ENCODE measurements at places on chromosomes 2 and 18.

- H3K27ac ChIP-seq = no peak overlapping the region
- no peak overlapping the region for H3K4me3 ChIP-seq
- no peaks in the 10 kb centered on the region for H3K27me3 ChIP-seq
- no peak for DNase-seq
- H3K36me3 ChIP-seq = no peaks in the 10 kb centered on the region
Observed at GRCh38 chr2:108958002-108958401, 31.0 kb downstream of the EDAR start.

- H3K4me3 ChIP-seq = no peak overlapping the region
- H3K36me3 ChIP-seq = no peaks in the 10 kb centered on the region
- no peaks in the 10 kb centered on the region for H3K4me1 ChIP-seq
- DNase-seq = no peak
Observed at GRCh38 chr2:161681046-161681445, 56.8 kb downstream of the SLC4A10 start.

GRCh38 chr2:150612957-150613710 lies 125.7 kb upstream of the RND3 start:
- no peaks in the 10 kb centered on the region for H3K27me3 ChIP-seq
- DNase-seq = no peak
- H3K4me3 ChIP-seq = no peak overlapping the region

DNA sequence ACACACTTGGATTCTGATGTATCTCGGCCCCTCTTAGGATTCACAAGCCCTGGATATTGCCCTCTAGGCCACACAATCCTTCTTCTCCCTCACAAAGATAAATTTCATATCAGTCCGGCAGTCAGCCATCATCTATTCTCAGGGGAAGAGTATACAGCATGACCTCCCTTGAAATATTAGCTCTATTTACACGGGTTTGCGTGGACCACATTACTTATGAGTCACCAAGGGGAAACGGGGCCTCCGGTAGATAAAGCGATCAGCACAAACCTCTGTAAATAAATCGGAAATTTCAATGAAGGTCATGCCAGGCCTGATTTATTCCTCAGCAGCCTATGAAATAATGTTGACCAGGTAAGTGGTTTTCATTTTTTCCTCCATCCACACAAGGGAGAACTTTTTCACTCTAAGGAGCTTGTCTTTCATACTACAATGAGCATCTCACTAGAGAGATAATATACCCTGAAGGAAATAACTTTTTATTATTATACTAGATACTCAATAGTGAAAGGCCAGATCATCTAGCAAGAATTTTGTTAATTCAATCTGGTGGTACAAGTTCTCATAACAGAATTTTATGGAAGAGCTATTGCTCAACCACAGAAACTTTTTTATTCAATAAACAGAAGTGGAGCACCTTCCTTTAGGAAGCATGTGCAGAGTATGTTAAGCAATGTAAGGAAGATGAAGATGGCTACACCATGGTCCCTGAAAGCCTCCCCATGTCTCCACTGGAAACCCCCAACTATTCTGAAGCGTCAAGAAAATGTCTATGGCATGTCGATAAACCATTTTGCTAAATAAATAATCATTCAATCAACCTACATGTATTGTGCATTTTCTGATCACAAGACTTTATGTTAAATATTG lies 125.2 kb upstream of the PIK3C3 start:
- H3K27me3 ChIP-seq = no peaks in the 10 kb centered on the region
- H3K4me1 ChIP-seq = no peaks in the 10 kb centered on the region
- no peak for DNase-seq
- H3K4me3 ChIP-seq = no peak overlapping the region
- no peak overlapping the region for H3K27ac ChIP-seq

GRCh38 chr18:3411854-3412268 lies 38.1 kb upstream of the TGIF1 start:
- H3K27ac ChIP-seq = no peak overlapping the region
- H3K27me3 ChIP-seq = no peaks in the 10 kb centered on the region
- H3K4me3 ChIP-seq = peak overlapping the region; percentile 31
- no peaks in the 10 kb centered on the region for H3K4me1 ChIP-seq
- peak; percentile 39 for DNase-seq
- H3K36me3 ChIP-seq = no peaks in the 10 kb centered on the region

DNA sequence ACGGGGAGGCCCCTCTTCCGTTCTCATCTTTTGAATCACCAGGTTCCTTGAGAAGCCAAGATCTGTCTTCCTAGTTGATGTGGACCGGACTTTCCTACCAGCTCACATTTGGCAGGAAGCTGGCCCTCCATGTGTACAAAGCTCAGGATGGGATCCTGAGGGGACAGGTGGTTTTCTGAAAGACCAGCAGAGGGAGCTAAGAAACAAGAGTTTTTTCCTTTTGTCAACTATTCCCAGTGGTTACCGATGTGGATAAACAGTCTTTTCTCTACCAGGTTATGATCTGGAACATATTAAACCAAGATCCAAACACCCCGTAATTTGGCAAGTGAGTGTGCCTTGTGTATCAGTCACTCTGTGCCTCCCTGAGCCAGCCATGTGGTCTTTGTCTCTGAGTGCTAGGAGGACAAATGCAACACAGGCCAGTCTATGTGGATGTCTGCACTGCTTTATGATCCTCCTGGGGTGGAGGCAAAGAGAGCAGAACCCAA lies 25.1 kb upstream of the ARHGAP25 start:
- no peak overlapping the region for H3K4me3 ChIP-seq
- DNase-seq = peak; percentile 25
- H3K36me3 ChIP-seq = no peaks in the 10 kb centered on the region
- H3K4me1 ChIP-seq = no peaks in the 10 kb centered on the region

DNA sequence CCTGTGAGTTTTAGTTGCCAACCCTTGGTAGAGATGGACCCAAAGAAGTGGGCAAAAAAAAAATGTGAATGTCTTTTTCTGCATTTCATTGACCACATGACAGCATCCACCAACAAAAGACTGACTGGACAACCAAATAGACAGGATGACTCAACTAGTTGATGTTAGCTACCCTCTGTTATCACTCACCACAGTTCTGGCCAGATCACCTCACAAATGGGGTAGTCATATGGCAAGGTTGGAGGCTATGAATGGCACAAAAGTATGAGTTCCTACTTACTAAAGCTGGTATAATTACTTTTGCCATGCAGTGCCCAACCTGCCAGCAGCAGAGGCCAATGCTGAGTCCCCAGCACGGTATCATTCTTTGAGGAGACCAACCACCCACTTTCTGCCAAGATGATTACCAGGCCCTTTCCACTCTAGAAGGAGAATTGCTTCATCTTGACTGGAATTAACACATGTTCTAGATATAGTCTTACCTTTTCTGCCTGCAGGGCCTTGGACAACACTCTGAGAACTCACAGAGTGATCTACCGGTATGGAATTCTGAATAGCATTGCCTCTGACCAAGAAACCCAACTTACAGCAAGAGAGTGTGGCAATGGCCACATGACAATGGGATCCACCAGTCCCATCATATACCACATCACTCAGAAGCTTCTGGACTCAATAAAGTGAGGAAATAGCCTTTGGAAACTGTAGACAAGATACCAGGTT lies 20.1 kb upstream of the TCF7L1 start:
- no peaks in the 10 kb centered on the region for H3K4me1 ChIP-seq
- no peaks in the 10 kb centered on the region for H3K27me3 ChIP-seq
- no peak for DNase-seq

DNA sequence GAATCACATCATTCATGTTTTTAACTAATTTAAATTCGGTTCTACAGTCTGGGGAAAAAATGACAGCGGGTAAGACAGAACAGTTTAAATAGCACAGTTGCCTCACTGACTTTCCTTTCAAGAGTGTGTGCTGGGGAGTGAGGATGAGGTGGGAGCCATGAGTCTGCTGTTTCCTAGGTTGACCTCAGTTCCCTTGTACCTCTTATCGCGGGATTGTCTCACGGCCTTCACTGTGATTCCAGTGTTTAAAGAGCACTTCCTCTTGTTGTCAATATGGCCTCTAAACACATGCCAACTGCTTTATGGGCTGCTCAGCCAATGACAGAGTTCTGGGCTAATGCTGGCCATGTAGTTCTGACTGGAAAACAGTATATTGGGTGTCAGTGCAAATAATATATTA lies 41.6 kb upstream of the ALMS1 start:
- H3K4me1 ChIP-seq = no peaks in the 10 kb centered on the region
- no peaks in the 10 kb centered on the region for H3K27me3 ChIP-seq
- H3K27ac ChIP-seq = no peak overlapping the region
- no peak for DNase-seq

- H3K4me1 ChIP-seq = no peaks in the 10 kb centered on the region
- no peaks in the 10 kb centered on the region for H3K27me3 ChIP-seq
- H3K27ac ChIP-seq = no peak overlapping the region
- H3K4me3 ChIP-seq = no peak overlapping the region
- DNase-seq = no peak
Observed at GRCh38 chr2:55391615-55392242, 27.9 kb downstream of the CCDC88A start.

DNA sequence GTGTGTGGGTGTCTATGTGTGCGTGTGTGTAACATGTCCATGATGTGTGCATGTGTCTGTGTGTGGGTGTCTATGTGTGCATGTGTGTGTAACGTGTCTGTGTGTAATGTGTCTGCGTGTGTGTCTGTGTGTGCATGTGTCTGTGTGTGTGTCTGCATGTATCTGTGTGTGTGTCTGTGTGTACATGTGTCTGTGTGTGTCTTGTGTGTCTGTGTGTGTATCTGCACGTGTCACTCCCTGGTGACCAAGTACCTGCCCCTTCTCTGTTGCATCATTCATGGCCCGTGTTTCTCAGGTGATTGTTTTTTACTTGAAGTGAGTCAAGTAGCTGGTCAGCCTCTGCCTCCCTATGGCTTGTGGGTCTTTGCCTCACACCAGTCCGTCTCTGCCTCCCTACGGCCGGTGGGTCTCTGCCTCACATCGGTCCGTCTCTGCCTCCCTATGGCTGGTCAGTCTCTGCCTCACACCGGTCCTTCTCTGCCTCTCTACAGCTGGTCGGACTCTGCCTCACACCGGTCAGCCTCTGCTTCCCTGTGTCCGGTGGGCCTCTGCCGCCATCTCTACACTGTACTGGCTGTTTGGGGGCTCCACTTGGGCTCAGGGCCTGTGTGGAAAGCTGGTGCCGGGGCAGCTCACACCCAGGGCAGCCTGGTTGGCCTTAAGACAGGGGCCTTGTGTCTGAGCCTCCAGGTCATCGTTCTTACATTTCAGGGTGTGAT lies 31.6 kb downstream of the KCNG2 start:
- no peak overlapping the region for H3K4me3 ChIP-seq
- no peak overlapping the region for H3K27ac ChIP-seq
- no peaks in the 10 kb centered on the region for H3K36me3 ChIP-seq

DNA sequence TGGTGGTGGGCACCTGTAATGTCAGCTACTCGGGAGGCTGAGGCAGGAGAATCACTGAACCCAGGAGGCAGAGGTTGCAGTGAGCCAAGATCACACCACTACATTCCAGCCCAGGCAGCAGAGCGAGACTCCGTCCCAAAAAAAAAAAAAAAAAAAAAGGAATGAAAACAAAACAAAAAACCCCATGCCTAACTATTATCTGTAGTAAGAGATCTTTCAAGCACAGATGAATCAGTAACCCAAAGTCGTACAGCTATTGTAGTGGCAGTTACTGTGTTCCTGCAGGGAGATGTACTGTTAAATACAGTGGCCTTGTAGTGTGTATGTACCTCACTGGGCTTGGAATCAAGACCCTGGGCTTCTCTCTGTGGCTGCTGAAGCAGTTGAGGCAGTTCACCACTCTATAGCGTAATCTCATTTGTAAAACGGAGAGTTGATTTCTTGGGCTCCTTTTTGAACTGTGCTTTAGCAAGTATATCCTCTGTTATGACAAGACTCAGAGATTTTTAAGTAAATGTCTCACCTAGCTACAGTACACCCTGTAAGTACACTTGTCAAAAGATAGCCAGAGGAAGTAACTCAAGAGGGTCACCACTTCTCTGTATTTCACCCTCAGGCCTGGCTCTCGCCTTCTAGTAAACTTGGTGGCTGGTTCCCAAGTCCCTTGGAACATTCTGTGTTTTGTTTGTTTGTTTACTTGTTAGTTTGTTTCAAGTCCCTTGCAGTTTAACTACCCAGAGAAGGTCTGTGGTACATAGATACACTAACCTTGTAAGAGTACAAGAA lies 109.6 kb upstream of the FOSL2 start:
- H3K4me1 ChIP-seq = peaks cover 7% of the 10 kb centered on the region
- H3K27me3 ChIP-seq = no peaks in the 10 kb centered on the region
- H3K36me3 ChIP-seq = no peaks in the 10 kb centered on the region
- no peak for DNase-seq
- H3K4me3 ChIP-seq = no peak overlapping the region

DNA sequence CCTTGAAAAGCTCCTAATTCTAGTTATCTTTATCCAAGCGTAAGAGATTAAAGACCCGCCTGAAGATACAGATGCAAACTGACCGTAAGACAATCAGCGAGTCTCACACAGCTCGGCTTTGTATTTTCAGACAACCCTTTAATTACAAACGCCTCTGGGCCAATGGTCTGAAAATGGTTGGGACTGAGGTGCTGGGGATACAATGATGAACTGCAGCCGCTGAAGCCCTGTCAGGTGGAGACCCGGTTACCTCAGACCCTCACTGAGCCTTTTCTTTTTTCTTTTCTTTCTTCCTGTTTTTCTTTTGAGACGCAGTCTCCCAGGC lies 715 bp upstream of the CFAP36 start:
- H3K36me3 ChIP-seq = no peaks in the 10 kb centered on the region
- no peaks in the 10 kb centered on the region for H3K27me3 ChIP-seq
- peaks cover 3% of the 10 kb centered on the region for H3K4me1 ChIP-seq

- H3K4me1 ChIP-seq = no peaks in the 10 kb centered on the region
- no peak overlapping the region for H3K4me3 ChIP-seq
- H3K27ac ChIP-seq = no peak overlapping the region
- H3K27me3 ChIP-seq = no peaks in the 10 kb centered on the region
Observed at GRCh38 chr2:41042343-41042742, 590.5 kb upstream of the SLC8A1 start.

GRCh38 chr18:56913941-56914340 lies 232.9 kb upstream of the BOD1L2 start:
- DNase-seq = no peak
- H3K27me3 ChIP-seq = no peaks in the 10 kb centered on the region
- H3K36me3 ChIP-seq = no peaks in the 10 kb centered on the region
- no peaks in the 10 kb centered on the region for H3K4me1 ChIP-seq
- no peak overlapping the region for H3K4me3 ChIP-seq
